ENCODE measurements at places on chromosomes 7 and 10.
A peak's percentile ranks its signal among the peaks of the same experiment; 100 is the strongest.

- no peak for DNase-seq
Measured at GRCh38 chr10:43226851-43227845, 39.7 kb downstream of the RASGEF1A start.

GRCh38 chr7:148277042-148277660, 313.4 kb upstream of the C7orf33 start:
- DNase-seq, result no peak

GRCh38 chr10:47035819-47036337, 124.7 kb downstream of the PTPN20 start:
- no peak for DNase-seq

- no peak for DNase-seq
Measured at GRCh38 chr10:130141878-130142277, 5.7 kb downstream of the GLRX3 start.

- DNase-seq, result no peak
Measured at GRCh38 chr7:42549866-42550485, 313.0 kb upstream of the GLI3 start.

GRCh38 chr7:29442146-29442545, 121.5 kb upstream of the PRR15 start:
- no peak for DNase-seq

DNA sequence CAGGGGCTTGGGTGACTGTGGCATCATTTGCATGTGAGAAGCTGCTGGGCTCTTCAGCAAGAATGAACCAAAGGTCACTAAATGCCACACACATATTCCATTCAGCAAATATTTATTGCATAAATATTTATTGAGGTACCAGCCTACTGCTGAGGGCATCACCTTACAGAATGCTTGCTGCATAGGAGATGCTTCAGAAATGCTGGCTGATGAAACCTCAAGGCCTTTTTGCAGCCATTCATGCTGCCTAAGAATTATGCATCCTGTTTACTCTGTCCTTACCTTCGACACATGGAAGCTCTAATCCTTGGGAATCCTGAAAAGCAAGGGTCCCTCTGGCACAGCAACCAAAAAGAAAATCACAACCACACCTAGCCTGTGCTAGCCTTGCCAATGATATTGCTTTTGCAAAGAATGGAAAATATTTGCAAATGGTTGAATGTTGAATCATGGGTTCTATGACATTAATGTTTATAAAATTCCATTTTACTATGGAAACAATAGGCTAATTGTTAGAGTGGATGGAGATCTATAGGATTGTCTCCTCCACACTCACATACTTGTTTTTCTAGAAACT, 79.6 kb downstream of the PCGF5 start:
- no peak for DNase-seq

DNA sequence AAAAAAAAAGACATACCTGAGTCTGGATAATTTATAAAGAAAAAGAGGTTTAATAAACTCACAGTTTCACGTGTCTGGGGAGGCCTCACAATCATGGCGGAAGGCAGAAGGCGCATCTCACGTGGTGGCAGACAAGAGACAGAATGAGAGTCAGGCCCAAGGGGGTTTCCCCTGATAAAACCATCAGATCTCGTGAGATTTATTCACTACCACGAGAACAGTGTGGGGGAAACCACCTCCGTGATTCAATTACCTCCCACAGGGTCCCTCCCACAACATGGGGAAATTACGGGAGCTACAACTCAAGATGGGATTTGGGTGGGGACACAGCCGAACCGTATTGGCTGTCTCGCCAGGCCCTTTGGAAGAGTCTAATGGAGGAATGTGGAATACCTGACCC, 9.0 kb upstream of the MAFK start:
- DNase-seq, result no peak

- no peak for DNase-seq
Measured at GRCh38 chr7:34734771-34735170, 76.8 kb downstream of the NPSR1 start.

DNA sequence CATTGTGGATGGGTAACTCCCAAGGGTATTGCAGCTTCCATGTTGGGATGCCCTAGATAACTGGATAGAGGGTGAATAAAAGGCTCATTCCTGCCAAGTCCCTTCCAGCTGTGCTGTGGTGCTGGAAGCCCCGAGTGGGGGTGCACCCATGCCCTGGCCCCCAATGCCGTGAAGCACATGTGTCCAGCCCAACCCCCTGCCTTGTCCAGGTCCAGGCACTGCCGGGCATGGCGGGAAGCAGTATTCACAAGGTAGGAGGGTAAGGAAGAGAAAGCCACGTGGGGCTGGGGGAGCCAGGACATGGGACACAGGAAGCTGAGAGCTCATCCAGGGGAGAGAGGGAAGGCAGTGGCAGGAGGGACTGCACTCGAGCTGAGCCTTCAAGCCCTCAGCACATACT, 148.2 kb upstream of the CDCA7L start:
- no peak for DNase-seq

DNA sequence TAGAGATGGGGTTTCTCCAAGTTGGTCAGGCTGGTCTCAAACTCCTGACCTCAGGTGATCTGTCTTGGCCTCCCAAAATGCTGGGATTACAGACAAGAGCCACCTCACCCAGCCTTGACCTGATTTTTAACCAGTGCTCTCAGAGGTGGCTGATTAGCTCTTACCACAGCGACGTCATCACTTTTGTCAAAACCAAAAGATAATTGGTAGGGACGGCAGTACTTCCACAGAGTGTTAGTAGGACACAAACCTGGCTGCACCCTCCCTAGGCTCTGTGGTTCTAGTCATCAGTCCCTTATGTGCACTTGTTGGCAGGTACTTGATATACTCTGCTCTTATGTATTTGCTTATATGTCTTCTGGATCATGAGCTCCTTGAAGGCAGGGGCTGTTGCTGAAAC, 74.0 kb downstream of the GPR141 start:
- DNase-seq, result no peak

DNA sequence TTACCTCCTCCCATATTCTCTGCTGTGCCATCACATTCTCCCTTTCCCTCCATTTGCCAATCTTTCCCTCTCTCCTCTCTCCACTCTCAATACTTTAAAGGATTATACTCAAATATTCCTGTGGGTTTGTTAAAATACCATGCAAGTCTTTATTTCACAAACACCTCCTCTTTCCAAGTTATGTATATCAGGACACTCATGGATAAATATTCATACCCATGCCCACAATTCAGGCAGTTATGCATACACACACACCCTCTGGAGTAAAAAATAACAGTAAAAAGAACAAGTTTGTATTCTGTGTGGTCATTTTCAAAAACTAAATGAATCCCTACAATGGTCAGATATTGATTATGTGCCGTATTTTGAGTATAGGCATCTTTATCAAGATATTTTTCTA, 73.3 kb upstream of the TMEM140 start:
- DNase-seq, result no peak

DNA sequence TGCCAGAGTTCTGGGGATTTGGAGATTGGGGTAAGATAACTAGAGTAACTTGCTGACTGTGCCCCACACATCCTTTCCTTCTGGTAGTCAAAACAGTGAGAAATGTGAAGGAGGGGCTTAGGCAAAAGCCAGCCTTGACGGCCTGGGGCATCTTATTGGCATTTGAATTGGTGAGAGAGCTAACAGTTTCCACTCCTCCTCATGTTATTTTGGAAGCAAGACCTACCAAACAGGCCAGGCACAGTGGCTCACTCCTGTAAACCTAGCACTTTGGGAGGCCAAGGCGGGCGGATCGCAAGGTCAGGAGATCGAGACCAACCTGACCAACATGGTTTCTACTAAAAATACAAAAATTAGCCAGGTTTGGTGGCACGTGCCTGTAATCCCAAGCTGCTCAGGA, 596.6 kb downstream of the GRM8 start:
- peak; percentile 11 for DNase-seq

DNA sequence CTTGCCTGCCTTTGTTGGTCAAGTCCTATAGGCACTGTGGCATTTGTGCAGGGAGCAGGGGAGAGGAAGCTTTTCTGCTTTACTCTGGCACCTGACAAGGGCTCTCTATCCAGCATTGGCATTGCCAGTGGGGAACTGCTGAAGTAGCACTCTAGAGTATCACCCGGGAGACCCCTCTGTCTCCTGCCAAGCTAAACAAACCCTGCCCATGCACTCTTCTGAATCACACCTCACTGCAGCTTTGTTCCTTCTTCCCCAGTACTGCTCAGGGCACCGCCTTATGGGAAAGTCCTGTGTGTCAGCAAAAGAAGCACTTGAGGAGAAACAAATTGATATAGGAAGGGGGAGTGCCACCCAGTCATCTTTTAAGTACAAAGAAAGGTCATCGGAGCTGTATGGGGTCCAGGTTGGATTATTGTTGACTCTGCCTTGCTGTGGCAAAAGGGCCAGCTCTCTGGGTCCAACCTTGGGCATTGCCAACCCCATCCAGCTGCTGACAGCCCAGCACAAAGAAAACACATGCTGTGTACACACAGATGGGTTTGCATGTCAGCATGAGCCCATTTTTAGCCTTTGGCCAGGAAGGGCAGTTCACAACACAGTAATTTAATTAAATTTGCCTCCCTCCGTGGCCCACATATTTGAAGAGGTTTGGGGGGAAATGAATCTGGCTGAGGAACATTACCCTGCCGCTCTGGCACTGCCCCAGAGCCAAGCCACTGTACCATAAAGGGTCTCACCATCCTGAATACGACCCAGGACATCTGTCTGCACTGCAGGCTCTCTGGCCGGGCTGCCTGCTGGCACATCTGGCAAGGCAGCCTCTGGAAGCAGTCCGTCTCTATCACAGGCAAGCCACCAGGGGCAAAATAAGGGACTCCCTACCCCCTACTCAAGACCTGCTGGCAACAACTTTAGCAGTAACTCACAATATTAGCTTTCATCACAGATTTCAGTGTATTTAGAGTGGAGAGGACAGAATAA, 13.1 kb downstream of the LRRC4 start:
- no peak for DNase-seq

DNA sequence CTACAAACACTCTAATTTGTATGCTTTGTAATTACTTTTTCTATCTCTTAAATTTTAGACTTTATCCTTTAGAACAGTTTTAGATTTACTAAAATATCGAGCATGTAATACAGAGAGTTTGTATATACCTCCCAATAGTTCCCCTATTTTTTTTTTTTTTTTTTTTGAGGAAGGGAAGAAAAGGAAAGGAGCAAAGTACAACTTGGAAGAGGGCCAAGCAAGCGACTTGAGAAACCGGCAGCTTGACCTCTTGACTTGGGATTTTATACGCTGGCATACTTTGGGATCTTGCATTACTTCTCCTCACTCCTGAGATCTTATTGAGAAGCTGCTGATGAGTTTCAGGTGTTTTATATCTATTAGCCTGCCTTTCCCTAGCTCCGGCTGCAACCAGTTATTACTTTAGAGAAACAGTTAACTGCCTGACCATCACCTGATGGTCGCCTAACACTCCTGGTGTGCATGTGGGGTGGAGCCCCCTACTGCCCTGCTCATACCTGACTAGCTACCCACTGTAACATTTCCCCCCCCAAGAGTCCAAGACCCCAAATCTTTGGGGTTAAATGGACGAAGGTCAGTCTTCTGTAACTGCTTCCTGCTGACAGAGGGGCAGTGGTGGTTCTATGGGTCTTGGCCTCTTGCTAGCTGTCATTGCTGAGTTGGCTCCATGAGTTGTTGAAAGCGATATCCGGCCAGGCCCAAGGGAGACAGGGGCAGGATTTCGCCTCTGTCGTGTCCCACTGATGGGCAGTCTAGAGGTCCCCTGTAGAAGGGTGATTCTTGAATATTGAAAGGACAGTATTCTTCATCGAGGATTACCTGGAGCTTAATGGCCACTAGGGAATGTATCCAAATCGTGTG, 28.5 kb downstream of the MKLN1 start:
- DNase-seq, result no peak

GRCh38 chr10:58733436-58733835, 220.8 kb downstream of the BICC1 start:
- DNase-seq, result no peak

GRCh38 chr7:50729962-50730361, 52.7 kb downstream of the GRB10 start:
- no peak for DNase-seq

DNA sequence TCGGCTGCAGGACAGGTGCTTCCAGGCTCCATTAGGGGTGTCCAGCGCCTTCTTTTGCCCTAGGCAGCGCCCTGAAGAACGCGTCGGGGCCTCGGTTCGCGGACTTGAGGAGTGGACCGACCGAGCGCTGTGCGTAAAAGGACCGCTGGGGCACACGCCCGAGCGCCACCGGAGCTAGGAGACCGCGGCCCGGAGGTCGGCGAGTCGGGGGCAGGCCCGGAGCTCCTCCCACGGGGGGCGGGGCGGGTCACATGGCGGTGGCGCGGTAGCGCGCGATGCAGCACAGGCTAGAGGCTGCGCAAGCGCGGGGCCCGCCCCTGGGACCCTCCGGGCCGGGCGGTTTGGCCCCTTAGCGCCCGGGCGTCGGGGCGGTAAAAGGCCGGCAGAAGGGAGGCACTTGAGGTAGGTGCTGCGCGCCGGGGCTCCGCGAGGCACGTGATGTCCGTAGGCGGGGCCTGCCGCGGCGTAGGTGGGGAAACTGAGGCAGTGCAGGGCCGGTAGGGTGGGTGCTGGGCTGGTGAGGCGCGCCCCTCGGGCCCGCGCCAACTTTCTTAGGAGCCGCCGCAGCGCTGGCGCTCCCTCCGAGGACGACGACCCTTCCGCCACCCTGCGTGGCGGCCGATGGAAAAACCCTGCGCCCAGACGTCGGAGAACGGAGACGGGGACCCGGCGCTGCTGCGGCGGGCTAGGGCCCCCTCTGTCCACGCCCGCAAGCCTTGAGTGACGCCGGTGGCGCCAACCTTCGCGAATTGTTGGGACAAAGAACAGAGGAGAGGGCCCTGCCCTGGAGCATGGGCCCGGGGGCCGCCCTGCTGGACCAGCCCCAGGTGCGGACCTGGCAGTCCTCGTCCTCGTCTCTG, at the start of gene PRXL2A:
Gene PRXL2A, plus strand, starts transcription at position 310 of the 860 bp plus-strand sequence. CDS start 11,917 bp downstream, outside the sequence.
- DNase-seq, result peak; percentile 33

- no peak for DNase-seq
Measured at GRCh38 chr7:64849924-64850499, 53.1 kb upstream of the ZNF273 start.

- peak; percentile 58 for DNase-seq
Measured at GRCh38 chr7:110442381-110442837, 648.5 kb upstream of the LRRN3 start.

DNA sequence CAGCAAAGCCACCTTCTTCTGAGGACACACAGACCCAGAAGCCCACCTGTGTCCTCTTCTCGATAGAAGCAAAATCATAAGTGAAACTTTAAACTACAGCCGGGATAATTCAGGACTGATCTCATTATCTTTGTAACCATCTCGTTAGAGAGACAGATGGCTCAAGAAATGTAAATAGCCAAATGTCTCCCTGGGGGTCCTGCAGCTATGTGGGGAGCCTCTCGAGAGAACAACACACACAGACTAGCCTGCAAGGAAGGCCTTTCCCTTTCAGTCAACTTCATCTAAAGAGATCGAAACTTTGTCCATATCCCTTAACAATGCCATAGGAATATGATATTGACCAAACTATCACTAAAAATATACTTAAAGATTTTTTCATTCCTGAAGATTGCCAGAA, 93.5 kb downstream of the VWC2 start:
- no peak for DNase-seq

Data from iPS DF 6.9 (cell line).